ENCODE measurements at places on chromosomes 5 and 9.

DNA sequence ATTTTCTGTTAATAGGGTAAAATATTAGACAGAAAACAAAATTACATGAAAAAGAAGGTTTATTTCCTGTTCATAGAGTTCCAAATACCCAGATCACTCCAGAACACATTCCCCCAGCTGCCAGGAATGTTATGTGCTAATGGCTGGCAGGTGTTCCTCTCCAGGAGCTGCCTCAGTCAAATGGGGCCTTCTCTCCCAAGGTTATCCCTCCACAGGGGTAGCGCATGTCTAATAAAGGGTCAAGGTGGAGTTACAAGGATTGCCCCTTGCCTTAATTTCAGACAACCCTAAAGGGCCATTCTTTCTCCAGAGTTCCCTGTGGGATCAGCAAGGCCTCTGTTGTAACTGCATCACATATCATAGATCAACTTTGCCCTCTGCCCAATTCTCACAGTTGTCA is 148.6 kb upstream of the PLPPR1 start:
- DNase-seq: no peak

GRCh38 chr9:38316166-38316780 is 76.2 kb upstream of the ALDH1B1 start:
- no peak for DNase-seq

GRCh38 chr5:143624465-143624864 is 187.5 kb upstream of the HMHB1 start:
- DNase-seq: no peak

DNA sequence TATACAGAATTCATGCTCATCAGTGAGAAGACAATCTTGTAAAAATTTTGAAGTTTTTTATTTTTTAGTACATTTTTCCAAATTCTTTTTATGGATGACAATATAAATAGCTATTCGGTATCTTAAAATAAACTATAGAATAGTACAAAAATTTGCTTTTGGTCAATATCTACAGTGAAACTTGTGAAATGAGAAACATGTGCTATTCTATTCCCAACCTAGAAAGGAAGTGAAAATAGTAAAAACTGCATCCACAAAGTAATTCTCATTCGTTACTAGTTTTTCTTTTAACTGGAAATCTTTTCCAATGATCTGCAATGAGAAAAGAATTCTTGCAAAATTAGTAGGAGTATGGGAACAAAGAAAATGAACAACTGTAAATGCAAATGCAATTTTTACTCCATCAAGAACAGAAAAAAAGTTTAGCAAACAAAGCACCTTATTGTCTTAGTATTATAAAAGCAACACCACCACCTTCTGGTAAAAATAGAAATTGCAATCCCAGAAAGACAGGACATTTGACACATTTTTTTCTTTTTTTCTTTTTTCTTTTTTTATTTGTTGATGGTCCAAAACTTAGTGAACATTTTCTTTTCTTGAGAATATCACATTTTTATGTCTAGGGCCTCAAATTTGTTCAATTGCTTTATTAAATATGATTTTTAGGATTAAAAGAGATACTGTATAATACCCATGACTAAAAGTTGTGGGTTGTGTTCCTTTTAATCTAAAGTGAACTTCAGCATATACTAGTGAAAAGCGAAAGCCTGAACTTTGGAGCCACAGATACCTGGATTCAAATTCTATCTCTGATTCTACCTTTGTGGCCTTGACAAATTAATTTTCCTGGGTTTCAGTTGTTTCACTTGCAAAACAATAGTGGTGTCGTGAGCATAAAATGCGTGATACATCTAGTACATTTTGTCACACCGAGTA is 72.3 kb downstream of the SLCO4C1 start:
- no peak for DNase-seq

DNA sequence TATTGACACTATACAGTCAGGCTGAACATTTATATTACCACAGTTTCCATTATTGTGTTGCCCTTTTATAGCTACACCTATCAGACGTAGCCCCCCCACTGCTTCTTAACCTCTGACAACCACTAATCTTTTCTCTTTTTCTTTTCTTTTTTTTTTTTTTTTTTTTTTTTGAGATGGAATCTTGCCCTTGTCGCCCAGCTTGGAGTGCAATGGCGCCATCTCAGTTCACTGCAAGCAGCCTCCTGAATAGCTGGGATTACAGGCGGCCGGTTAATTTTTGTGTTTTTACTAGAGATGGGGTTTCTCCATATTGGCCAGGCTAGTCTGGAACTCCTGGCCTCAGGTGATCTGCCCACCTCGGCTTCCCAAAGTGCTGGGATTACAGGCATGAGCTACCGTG is 75.4 kb downstream of the UHRF2 start:
- DNase-seq: no peak

DNA sequence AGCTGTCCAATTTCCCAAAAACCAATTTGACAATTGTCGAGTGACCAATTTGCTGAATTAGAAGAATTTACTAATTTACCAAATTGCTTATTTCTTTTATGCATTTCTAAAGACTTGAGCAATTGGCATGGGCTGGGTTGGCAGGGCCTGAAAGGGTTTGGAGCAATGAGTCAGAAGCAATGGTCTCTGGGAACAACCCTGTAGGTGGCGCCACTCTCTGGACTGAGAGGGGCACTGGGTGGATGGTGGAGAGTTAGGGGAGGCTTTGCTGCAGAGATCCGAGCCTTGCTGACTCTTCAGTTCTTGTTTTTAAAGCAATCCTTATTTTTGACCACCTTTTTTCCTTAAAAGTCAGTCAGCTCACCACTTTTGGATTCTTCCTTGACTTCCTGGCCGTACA is 71.5 kb upstream of the RPS23 start:
- DNase-seq: no peak

DNA sequence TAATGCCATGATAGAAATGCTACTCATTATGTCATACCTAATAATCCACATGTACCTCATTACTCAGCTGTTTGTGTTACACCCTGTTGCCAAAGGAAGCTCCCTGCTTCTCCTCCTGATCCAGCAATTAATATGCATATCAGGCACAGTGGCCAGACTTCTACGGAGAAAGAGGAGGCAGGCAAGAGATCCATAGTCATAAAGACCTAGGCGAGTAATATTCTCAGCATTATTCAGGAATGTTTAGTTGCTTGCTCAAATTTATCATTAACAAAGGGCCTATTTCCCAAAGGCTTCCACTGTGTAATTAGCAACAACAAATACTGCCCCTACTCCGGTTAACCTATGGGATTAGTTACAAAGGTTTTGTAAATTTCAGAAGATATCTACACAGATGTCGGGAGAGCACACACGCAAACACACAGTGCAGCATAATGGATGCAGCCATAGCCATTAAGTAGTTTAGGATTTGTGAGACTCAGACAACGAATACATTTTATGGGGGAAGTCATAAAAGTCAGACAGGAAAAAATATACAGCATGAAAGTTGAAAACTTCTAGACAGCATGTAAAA is 192.6 kb downstream of the EFNA5 start:
- DNase-seq: no peak

DNA sequence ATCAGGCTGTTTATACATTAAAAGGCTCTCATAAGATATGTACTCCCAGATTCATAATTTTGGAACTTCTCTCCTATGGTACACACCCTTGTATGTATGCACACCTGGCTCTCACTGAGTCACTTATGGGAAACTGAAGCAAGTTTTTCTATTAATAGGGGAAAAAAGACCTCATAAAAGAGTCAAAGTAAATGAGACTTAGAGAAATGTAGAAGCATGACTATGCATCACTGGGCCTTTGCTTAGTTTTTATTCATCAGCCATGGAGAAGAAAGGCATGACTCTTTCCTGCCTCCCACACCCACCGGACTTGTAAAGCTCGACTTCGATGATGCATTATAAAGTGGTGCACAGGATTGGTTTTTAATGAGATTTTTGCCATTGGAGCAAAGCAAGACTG is 28.2 kb downstream of the MTAP start:
- no peak for DNase-seq

DNA sequence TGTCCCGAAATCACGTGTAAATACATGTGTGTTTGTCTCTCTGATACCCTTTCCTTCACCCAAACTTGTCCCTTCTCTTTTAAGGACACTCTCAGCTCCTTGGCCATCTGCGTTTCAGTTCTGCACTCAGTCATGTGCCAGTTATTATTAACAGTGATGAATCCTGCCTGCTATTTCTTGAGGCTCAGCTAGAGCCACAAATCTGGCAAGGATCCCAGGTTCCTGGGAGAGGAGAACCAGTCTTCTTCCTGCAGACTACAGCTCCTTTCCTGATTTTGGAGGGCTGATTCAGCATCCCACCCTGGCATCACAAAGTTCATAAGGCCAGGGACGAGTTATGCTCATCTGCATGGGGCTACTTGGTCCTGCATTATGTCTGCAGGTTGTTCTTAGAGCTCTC is 5.6 kb downstream of the MAMDC2 start:
- no peak for DNase-seq

DNA sequence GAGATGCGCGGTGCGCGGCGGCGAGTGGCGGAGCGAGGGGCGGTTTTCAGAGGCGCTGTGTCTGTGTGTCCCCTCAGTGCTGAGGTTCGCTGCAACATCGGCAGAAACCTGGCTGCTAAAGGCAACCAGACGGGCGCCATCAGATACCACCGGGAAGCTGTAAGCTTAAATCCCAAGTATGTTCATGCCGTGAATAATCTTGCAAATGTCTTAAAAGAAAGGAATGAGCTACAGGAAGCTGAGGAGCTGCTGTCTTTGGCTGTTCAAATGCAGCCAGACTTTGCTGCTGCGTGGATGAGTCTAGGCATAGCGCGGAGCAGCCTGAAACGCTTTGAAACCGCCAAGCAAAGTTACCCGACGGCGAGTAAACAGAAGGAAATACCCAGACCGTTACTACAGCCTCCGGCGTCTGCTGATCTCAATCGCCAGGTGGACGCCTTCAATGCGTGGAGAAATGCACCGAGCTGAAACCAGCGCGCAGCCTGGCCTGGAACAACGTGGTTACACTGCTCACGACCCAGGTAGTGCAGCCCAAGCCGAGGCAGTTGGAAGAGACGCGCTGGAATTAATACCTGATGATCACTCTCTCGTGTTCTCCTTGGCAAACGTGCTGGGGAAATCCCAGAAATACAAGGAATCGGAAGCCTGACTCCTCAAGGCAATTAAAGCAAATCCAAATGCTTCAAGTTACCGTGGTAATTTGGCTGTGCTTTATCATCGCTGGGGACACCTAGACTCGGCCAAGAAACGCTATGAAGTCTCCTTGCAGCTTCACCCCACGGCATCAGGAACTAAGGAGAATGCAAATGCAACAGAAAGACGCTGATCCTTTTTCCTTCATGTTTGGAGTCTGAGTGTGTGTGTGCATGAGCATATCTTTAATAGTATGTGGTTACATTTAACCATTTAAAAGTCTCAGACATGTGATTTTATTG is 15.9 kb downstream of the OR2V1 start:
- no peak for DNase-seq

DNA sequence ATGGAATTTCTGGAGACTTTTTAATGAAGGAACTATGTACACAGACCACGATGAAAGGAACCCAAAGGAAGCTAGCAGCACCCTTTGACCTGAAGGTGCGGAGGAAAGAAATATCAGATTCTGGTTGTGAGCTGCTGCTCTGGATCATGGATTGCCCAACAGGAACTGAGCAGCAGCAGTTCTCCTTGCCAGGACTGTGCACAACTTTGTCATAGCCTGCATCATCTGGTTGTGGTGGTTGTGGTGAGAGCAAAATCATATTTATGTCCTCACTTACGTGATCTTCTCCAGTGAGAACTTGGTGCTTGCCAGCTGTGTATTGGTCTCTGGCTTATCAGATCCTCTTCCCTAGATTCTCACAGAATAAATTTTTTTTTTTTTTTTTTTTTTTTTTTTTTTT is 70.7 kb upstream of the LPAR1 start:
- DNase-seq: no peak

DNA sequence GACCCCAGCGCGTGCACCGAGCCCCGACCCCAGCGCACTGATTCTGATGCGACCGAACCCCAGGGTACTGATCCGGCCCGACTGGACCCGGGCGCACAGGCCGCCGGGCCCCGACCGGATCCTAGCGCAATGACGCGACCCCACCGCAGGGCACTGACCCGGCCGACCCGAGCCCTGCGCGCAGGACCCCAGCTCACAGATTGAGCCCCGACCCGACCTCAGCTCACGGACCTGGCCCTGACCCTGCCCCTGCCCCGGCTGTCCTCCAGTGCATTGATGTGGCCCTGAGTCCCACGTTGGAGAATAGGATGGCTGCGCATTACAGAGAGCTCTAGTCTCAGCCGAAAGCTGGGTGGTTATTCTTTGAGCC is 438 bp downstream of the TRIP13 start:
- no peak for DNase-seq

All from SIG-M5 (cell line).